ENCODE measurements at places on chromosomes 11 and 22. TPM values are rescaled to one million over a fixed set of nuclear protein-coding genes. Genes with fewer than 3 reads are reported as not detected.

The TTC36 gene
- total RNA-seq = 0.75 TPM

The GRIA4 gene
- not detected for total RNA-seq

The P2RX6 gene
- 0.57 TPM for total RNA-seq

The UCP3 gene
- total RNA-seq = 3.6 TPM

The NXPE1 gene
- not detected for total RNA-seq

The SLC16A8 gene
- not detected for total RNA-seq

The C11orf42 gene
- total RNA-seq = not detected

The DEUP1 gene
- total RNA-seq = not detected

The APOL1 gene
- total RNA-seq = 62.5 TPM

The NLRP14 gene
- 0.39 TPM for total RNA-seq

The OR4A16 gene
- total RNA-seq = not detected

The POGLUT3 gene
- 16.4 TPM for total RNA-seq

The TMPRSS4 gene
- not detected for total RNA-seq

The CBLIF gene
- not detected for total RNA-seq

The ZBTB16 gene
- total RNA-seq = 13.7 TPM

The OR6T1 gene
- not detected for total RNA-seq

The TUBA8 gene
- 2.3 TPM for total RNA-seq

The TPBGL gene
- 0.18 TPM for total RNA-seq

The ZDHHC24 gene
- total RNA-seq = 12.5 TPM

The OR10G7 gene
- not detected for total RNA-seq

The GDPD4 gene
- total RNA-seq = not detected

The FOXR1 gene
- total RNA-seq = not detected

The TEX12 gene
- total RNA-seq = 0.27 TPM

The PYGM gene
- total RNA-seq = 4.0 TPM

The SAA4 gene
- total RNA-seq = not detected

The TMEM191B gene
- not detected for total RNA-seq

The FXYD6 gene
- not detected for total RNA-seq

The HTATIP2 gene
- total RNA-seq = 40.6 TPM

The MMP1 gene
- not detected for total RNA-seq

The PARVA gene
- not detected for total RNA-seq

The BTBD18 gene
- not detected for total RNA-seq

The HTR3B gene
- not detected for total RNA-seq

The FXYD2 gene
- 1.3 TPM for total RNA-seq

The PRG2 gene
- 0.45 TPM for total RNA-seq

The ENDOD1 gene
- total RNA-seq = 19.9 TPM
